Stimulated activated CD4-positive, alpha-beta T cell treated with anti-CD3 and anti-CD28 coated beads, Interleukin-1b, Interleukin-23, amount 100 ng/mL, for 4 hours (primary cell): ENCODE measurements at places on chromosomes 3 and 15.

GRCh38 chr3:159902546-159903314, 85.9 kb upstream of the IL12A start:
- DNase-seq: no peak

GRCh38 chr15:48802867-48803266, 8.0 kb downstream of the CEP152 start:
- DNase-seq: no peak

GRCh38 chr3:12981306-12982275, 91.6 kb downstream of the IQSEC1 start:
- DNase-seq: no peak

DNA sequence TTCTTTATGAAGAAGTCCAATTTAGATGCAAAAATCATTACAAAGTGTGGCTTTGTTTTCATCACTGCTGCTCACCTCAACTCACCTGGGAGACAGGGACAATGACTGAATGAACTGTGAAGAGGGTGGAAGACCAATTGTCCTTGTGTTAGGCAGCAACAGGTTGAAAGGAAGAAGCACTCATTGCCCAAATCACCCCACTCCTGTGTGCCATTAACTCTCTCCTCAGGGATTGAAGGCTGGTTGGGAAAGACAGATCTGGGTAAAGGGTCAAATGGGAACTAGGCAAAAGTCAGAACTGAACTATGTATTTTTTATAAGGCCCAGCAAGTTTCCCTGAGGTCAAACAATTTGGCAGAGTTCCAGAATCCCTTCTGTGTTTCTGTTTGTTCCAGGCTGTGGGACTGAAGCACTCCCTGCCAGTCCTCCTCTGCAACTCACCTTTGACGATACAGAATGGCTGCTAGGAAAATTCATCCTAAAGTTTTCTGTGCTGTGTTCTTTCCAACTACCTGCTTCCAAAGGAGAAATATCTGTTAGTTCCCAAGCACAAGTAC, 68.6 kb upstream of the CCDC39 start:
- no peak for DNase-seq
